Activated B cell treated with CpG ODN at 0.5 μM for 24 hours (primary cell): ENCODE measurements at places on chromosomes 2 and 18.

DNA sequence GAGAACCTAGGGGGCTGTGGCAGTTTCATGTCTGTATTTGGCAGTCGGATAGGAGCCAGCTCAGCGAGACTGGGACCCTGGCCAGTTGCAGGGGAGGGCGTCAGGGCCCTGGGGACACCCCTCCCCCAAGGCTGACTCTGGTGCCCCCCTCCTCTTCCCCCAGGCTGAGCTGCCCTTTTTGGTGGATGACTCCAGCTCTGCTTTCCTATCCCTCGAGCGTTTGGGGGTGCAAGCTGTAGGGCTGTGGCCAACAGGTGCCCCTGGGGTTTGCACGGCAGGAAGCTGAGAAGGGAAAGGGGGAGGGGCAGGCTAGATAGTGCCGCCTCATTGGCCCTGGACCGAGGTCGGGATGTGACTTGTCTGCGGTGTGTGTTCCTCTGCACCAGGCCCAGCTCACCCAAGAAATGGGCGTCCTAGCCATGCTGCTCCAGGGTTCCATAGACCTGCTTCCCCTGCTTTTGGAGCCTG, 26.4 kb downstream of the SPEG start:
- DNase-seq, result no peak

- DNase-seq, result no peak
Observed at GRCh38 chr18:13221869-13222855, 3.6 kb downstream of the LDLRAD4 start.

GRCh38 chr2:131031875-131032274, 61.4 kb downstream of the FAM168B start:
- DNase-seq, result no peak

- no peak for DNase-seq
Observed at GRCh38 chr2:165623161-165623560, 153.7 kb downstream of the CSRNP3 start.

GRCh38 chr2:68714866-68715265, 19.7 kb upstream of the ARHGAP25 start:
- DNase-seq, result peak; percentile 47

DNA sequence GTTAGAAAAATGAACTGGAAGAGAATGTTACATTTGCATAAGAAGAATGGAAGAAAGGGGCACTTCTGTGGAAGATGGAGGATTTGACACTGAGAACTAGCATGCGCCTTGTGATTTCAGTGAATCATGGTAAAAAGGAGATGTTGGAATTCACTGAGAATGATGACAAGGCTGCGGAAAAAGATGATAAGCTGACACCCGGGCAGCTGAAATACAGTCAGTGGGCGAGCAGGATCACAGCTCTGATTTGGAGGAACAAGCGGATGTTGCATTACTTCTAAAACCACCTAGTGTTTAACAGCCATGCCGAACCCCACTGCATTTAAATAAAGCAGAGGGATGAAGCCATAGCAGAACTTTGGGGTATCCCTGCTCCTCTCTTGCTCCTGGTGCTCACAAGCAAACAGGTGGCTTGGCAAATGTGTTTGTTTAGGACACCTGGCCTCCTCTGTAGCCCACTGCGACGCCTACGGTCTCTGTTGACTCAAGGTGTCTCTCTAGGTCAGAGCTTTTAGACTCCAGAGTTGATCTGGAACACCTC, 134.9 kb downstream of the NDUFA10 start:
- DNase-seq, result no peak

DNA sequence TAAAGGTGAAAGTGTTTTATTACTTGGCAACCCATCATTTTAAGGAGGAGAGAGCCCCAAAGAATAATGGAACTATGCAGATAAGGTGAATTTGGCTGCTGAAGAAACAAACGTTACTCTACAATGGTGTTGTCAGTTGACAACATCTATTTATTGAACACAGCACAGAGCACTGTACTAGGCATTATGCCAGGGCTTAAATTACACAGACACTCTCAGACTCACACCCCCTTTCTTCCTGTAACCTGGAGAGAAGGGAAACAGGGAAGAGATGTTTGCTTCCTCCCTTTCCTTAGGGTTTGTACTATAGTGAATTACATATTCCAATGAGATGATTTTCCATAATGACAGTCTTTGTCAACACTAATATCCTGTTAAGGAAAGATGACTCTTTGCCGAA, 94.0 kb upstream of the ATP5MC3 start:
- DNase-seq, result no peak

- DNase-seq, result peak; percentile 23
Observed at GRCh38 chr2:71277536-71278103, 50.7 kb upstream of the PAIP2B start.

GRCh38 chr2:201500534-201500933, 49.0 kb downstream of the STRADB start:
- no peak for DNase-seq

GRCh38 chr2:75133621-75134570, 65.4 kb downstream of the TACR1 start:
- DNase-seq, result no peak

GRCh38 chr2:189783451-189783926, 650 bp downstream of the ORMDL1 start:
- DNase-seq, result no peak

- DNase-seq, result no peak
Observed at GRCh38 chr2:152031747-152032306, 67.0 kb downstream of the CACNB4 start.

- DNase-seq, result no peak
Observed at GRCh38 chr2:175147186-175147585, 20.8 kb downstream of the ATF2 start.

DNA sequence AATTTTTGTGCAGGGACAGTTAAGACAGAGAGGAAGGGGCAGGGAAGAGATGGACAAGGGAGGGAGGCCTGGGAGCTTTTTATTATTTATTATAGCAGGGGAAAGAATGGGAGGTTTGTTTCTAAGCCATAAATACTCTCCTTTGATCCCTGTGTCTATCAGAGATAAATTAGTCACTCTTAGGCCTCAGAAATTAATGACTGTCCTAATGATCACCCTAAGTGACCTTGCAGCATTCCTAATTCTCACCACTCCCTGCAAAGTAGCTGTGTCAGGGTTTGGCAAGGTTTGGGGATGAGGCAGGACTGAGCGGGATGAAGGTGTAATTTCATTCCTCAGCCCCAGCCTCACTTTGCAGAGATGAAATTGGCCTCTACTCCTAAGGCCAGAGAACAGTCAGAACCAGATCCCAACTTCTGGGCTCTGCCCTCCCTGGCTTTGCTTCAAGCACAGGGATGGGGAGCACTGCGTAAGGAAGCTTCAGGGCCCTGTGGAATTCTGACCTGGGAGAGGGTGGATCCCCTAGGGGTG, 95.0 kb downstream of the TMEM17 start:
- no peak for DNase-seq

GRCh38 chr2:222753251-222753824, 81.9 kb downstream of the MOGAT1 start:
- DNase-seq, result no peak

DNA sequence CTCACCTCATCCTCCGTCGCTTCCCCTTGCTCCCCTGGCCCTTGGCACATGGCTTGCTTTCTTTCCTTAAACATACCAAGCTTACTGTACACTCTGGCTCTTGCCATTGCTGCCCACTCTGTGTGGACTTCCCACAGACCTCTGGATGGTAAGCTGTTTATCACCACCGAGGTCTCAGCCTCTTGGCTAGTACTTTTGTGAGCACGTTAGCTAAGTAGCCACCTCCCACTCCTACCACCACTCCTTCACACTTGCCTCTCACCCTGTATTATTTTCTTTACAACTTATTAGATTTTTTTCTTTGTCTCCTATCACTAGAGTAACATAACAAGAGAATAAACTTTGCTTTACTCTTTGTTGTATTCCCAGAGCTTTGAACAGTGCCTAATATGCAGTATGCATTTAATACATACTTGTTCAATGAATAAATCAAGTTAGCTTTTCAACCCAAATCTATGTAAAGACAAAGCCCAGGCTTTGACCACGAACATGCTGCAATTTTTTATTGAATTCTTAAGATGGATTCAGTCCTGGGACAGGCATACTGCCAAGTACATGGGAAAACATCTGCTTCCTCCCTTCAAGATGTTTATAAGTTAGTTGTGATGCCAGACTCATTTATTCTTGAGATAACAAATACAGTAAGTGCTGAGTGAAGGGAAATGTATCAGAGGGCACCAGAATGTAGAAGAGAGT, 25.0 kb upstream of the MSGN1 start:
- no peak for DNase-seq

DNA sequence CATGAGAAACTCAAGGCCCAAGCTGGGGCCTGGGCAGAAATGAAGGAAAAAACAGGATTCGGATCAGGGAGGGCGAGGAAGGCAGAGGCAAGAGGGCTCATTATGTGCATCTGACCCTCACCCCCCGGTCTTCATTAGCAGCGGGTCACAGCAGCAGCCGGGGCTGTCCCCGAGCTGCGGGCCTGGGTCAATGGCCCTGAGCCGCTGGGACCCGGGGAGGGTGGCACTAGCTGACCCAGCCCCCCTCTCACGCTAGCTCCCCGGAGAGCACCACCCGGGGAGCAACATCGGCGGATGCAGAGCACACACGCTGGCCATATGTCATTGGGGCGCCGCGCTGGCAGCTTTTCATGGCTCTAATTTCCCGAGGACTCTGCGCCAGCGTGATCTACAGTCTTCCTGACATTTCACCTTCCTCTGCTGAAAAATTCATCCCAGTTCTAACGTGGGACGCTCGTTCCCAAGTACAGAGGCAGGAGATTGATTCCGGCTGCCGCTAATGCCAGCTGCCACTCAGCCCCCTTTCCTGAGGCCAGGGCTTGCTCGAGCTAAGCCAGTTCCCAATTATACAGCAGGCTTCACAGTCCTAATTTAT, 63.7 kb downstream of the EIPR1 start:
- no peak for DNase-seq

DNA sequence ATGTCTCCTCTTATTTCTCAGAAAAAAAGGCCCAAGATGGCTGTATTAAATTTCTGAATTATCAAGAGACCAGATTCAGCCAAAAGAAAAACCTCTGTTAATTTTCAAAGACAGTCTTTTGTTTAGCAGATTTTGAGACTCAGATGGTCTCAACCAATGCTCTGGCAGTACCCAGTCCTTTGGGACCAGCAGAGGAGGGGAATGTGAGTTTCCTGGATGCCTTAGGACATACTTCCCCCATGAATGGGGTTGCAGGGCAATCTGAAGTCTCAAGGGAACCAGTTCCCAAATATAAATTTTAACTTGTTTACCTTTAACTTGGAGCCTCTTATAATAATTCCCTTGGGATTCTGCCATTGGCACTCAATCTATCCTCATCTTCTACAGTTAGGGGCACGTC, 107.8 kb upstream of the ZNF521 start:
- no peak for DNase-seq

DNA sequence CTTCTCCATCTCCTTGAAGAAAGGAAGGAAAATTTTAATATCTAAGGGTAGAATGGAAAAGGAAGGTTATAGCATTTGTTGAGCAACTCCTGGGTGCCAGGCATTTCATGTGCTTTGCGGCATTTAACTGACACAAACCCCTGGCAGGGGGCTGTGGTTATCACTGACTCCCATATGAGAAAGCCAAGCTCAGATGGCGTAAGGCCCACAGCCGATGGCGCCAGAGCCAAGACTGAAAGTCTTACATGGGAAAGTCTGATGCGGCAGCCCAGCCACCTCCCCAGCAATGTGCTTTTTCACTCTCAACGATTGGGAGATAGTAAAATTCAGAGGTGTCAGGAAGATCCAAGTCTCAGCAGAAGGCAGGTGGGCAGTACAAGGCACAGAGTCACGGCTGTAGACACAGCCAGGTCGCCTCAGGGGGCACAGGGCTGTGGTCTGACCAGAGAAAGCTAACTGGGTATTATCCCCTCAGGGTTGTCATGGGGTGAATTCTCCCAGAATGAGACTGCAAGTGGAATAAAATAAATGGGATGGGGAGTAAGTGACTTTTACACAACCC, 324.2 kb upstream of the NCKAP5 start:
- DNase-seq, result no peak

DNA sequence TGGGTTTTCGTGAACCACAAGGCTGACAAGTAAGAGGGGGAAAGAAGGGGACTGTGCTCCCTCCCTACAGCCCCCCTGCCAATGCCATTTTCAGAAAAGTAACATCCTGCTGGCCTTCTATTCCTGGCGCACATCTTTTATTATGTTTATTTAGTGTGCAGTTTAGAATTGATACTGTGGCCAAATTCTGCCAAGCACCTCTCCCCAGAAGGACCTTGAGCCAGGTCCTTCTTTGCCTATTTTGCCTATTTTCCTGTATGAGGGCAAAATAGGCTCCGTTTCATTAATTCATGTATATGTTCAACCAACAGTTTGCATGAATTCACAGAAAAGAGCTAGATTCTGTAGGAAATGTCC, 136.0 kb downstream of the MYO3B start:
- no peak for DNase-seq

- no peak for DNase-seq
Observed at GRCh38 chr2:84958135-84959059, 12.6 kb upstream of the KCMF1 start.

DNA sequence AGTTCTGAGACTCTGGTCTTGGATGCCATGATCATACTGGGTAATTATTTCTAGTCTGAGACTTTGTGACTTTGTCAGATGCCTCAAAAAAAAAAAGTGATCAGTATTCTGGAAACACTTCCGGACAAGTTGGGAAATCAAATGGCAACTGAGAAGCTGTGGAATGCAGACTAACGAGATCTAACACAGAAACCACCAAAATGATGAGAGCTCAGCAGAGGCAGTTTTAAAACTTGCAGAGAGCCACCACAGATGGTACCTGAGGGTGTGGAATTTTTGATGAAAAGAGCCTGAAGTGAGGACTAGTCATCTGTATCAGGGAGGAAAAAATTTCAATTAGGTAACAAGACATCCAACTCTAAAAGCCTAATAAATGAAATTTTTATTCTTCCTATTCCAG, 5.5 kb upstream of the GPR75 start:
- DNase-seq, result no peak

GRCh38 chr2:227455200-227455599, 16.8 kb upstream of the AGFG1 start:
- no peak for DNase-seq

DNA sequence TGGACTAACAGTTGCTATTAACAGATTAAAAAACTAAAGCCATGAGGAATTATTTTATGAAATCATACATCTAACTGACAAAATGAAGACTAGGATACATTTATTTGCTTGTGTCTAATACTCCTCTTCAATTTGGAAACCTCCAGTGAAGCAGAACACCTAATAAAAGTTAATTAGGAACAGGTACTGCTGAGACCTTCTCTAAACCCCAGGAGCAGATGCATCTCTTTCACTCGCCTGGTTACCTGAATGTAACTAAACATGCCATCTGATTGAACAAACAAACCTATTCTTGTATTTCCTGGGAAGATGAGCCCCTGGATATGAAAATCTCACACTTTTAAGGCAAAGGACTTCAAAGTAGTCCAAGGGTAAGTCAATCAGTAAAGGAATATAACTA, 898.2 kb downstream of the NRXN1 start:
- no peak for DNase-seq

DNA sequence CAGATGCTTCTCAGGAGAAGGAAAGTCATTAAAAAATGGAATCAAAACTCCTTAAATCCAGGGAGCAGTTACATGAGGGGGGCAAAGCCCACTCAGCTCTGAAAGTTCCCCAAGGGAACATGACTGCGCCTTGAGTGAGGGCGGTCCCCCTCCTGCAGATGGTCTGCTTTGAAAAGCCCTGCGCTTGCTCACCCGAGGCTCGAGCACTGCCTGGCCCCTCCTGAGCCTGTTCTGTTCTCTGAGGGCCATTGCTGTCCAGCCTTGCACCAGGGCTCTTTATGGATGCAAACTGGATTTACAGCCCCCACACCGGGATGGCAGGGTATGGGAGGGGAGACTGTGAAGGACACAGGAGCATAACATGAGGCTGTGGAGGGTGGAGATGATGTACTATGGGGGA, 37.8 kb upstream of the DNMT3A start:
- peak; percentile 10 for DNase-seq

- DNase-seq, result no peak
Observed at GRCh38 chr18:1652018-1652417, 747.3 kb downstream of the ADCYAP1 start.

GRCh38 chr2:65545837-65546805, 113.7 kb upstream of the SPRED2 start:
- DNase-seq, result no peak
